NCI-H1694 (cell line): ENCODE measurements at places on chromosomes 5 and 9.

DNA sequence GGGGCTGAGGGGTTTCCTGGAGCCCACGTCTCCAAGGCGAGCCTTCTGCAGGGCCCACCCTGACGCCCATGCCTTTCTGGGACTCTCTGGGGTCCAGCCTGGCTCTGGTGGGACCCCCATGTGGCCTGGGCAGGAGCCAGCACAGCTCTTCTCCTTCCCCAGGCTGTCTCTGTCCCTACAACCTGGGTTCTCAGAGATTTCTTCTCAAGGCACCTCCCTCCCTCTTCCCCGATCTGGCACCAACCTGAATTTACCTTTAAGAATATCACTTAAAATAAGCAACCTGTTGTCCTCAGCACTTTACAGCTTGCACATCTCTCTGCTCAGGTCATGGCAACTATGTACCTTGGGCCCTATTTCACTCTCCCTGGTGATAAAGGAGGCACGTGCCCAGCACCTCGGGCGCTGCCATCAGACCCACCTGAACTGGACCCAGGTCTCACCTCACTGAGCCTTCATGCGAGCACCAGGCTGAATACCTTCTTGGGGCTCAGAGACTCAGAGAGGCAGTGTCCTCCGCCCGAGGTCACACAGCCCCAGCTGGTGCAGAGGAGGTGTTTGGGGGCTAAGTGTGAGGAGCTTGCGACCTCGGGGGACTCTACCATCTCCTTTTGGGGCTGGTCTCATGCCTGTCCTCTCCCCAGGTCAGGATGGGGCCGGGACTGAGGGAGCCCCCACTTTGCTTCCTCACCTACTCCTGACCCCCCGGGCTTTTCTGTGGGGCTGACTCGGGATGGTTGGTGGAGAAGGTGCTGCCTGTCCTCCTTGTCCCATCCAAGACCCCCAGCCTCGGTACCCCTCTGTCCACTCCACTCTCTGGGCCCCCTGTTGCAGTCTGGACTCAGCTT, 217.7 kb downstream of the C9orf50 start:
- DNase-seq: no peak

- no peak for DNase-seq
These were observed 628.0 kb upstream of the ADAMTS16 start for GRCh38 chr5:4511996-4512656.

DNA sequence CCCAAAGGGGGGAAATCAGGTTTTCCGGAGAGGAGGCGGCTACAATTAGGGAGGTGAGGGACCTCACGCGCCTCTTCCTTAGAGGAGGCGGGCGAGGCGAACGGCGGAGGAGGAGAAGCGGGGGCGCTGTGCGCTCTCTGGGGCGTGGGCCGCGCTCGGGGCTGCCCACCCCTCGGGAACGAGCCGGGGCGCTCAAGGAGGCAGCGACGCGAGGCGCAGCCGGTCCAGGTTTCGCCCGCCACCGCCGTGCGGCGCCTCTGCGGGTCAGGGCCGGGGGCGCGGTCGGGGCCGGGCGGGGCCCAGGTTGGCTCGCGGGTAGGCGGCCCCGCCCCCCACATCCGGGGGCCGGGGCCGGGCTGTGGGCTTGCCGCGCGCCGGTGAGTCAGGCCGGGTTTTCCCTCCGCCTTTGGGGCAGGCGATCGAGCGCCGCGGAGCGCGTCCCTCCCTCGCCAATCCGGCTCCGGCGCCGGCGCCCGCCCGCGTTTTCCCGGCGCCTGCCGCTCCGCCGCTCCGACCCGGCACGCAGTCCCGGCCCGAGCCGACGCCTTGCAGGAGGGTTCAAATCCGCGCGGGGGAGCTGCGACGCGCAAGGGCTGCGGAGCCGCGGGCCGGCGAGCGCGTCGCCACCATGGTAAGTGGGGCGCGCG, at the start of gene N4BP3:
N4BP3 (plus strand) TSS at position 392 of the 647 bp plus-strand sequence. CDS start 6,052 bp downstream, outside the sequence.
- no peak for DNase-seq

GRCh38 chr5:40774623-40775022, 18.9 kb upstream of the TTC33 start:
- DNase-seq: no peak

DNA sequence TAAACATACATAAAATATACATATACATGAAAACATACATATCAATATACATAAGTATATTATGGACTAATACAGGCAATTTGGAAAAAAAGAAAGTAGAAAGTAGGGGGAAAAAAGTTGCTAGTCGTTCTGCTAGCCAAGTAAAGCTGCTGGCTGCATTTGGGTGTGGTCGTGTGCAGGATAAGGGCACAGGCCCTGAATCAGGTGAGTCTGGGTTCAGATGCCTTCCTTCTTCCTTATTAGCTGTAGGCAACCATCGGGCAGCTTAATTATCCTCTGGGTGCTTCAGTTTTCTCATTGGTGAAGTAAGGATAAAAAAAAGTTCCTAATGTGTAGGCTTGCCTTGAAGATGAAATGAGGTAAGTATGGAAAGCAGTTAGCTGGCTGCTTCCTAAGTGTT, 59.2 kb upstream of the SPRY4 start:
- DNase-seq: no peak

GRCh38 chr5:1226231-1226630, 1.1 kb downstream of the SLC6A18 start:
- DNase-seq: no peak

GRCh38 chr9:17476401-17476800, 102.5 kb upstream of the SH3GL2 start:
- DNase-seq: no peak

DNA sequence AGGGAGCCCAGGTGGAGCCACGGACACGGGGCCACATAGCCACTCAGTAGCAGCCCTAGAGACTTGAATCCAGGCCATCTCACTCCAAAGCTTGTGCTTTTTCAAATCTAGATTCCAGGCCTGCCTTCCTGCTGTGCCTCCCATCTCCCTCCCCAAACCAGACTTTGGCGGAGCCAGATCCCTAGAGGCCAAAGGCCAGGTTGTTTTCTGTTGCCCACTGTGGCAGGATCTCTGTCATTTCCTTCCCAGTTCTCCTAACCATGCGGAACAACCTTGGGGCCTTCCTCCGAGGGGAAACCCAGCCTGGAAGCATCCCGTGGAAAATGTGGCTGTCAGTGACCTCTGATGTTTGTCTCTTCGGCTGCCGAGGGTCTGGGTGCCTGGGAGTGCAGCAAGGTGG, 16.4 kb upstream of the RPS14 start:
- DNase-seq: no peak
